ENCODE measurements at places on chromosomes 7 and 10. TPM values are rescaled to one million over a fixed set of nuclear protein-coding genes. Genes with fewer than 3 reads are reported as not detected.

DNA sequence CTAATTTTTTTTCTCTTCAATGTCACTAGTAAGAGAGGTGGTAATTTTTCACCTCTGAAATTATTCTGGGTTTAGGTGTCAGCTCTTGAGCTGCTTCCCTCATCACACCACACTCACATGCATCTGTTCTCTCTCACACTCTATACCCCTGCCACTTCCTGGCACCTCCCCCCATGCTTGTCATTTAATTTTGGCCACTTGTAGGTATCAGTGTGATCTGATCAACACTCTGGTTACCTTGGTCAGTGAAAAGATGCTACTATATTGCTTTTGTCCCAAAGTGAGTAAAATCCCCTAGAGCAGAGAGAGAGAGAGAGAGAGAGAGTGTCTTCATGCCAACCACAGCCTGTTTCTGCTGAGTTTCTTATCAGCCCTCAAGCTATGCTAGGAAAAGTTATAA, 42.5 kb downstream of the STK17A start:
- peak; percentile 60 for DNase-seq

- no peak for DNase-seq
Observed at GRCh38 chr7:12954380-12955033, 267.1 kb downstream of the ARL4A start.

GRCh38 chr10:131575877-131576276, 264.4 kb upstream of the TCERG1L start:
- DNase-seq, result no peak

- no peak for DNase-seq
Observed at GRCh38 chr10:99852481-99853213, 70.2 kb downstream of the ABCC2 start.

DNA sequence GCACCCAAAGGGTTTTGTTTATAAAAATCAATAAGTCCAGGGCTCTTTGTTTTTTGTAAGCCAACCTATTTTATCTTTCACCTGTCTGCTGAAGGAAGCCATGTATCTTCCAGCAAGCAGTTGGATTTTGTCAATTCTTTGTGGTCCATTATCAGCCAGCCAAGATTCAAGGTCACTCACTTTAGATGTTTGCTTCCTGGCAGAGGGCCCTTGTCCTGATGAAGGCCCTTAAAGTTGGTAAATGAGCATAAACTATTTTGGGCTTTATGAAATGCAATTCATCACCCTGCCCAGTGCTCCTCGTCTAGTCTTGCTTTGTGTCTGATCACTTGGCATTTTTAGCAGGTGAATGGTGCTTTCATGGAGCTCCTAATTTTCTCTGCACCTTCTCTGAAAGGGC, 1004.2 kb downstream of the GRID1 start:
- DNase-seq, result no peak

GRCh38 chr7:11726001-11726793, 105.8 kb downstream of the THSD7A start:
- DNase-seq, result no peak

GRCh38 chr10:35208949-35209613, 82.4 kb downstream of the CREM start:
- DNase-seq, result no peak

DNA sequence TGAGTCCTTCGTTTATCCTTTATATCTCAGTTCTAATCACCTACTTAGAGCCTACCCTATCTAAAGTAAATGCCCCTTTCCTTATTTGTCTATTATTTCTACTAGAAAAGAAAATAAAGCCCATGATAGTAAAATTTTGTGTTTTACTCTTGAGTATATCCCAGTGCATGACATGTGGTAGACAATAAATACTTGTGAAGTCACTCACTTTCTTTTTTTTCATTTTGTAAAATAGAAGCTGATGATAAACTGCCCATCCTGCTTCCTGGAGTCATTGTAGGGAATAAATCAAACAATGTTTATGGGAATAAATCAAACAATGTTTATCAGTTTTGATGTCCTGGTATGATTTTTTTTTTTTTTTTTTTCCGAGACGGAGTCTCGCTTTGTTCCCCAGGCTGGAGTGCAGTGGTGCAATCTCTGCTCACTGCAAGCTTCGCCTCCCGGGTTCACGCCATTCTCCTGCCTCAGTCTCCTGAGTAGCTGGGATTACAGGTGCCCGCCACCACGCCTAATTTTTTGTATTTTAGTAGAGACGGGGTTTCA, 36.1 kb downstream of the BTRC start:
- no peak for DNase-seq

GRCh38 chr7:120353171-120353570, 80.2 kb downstream of the KCND2 start:
- no peak for DNase-seq

DNA sequence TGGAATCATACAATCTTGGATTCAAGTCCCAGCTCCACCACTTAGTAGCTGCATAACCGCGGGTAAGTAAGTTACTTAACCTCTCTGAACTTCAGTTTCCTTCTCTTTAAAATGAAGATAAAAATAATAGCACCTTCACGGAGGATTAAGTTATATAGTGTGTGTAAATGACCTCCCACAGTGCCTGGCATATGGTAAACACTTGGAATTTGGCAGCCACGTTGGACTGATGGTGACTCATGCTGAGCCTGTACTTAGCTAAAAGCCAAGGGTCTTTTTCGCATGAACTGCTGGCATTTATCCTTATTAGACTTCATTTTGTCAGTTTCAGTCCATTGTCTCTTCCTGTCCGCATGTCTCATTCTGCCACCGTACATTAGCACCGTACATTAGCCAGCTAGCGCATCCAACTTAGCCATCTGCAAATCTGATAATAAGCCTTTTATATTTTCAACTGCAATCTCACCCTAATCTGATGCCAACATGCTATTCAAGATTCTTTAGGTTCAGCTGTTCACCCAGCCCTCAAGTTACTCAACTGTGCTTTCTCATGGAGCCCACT, 11.2 kb downstream of the SLC13A4 start:
- no peak for DNase-seq

- no peak for DNase-seq
Observed at GRCh38 chr7:2290877-2291276, 23.4 kb downstream of the SNX8 start.

GRCh38 chr10:31261511-31262311, 57.3 kb upstream of the ZEB1 start:
- no peak for DNase-seq

DNA sequence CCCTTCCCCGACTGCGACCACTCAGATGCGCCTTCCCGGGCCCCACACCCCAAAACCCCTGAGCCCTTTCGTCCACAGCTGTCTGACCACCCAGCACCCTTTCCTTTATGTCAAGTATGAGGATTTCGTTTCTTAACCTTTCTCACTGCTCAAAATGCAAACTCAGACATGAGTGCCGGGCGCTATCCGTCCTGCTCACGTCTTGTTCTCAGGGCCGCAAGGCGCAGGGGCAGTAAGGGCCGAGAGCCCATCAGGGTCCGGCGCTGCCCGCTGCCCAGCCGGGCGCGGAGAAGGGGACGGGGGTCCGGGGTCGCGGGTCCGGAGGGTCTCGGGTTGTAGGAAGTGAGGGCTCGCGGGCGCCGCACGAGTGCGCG, 670 bp upstream of the RBM33 start:
- no peak for DNase-seq

DNA sequence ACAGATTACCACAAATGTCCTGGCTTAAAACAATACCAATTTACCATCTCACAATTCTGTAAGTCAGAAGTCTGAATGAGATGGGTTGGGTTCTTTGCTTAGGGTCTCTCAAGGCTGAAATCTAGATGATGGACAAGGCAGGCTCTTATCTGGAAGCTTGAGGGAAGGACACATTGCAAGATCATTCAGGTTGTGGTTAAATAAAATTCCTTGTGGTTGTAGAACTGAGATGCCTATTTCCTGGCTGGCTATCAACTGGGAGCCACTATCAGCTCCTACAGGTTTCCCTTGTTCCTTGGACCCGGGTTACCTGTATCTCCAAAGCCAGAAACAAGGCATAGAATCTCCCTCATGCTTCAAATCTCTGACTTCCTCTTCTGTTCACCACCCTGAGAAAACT, 148.4 kb downstream of the MDFIC start:
- no peak for DNase-seq

DNA sequence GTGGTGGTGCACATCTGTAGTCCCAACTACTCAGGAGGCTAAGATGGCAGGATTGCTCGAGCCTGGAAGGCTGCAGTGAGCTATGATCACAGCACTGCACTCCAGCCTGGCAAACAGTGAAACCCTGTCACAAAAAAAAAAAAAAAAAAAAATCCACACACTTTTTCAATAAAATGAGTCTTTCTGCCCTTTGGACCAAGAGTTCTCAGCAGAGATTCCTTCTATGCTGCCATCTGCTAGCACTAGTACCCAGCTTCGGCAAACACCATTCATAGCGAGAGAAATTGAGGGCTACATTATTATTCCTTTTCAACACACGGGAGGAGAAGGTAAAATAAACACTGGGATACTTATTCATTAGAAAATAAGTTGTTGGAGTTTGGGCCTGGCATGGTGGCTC, 43.4 kb upstream of the CCDC7 start:
- no peak for DNase-seq

DNA sequence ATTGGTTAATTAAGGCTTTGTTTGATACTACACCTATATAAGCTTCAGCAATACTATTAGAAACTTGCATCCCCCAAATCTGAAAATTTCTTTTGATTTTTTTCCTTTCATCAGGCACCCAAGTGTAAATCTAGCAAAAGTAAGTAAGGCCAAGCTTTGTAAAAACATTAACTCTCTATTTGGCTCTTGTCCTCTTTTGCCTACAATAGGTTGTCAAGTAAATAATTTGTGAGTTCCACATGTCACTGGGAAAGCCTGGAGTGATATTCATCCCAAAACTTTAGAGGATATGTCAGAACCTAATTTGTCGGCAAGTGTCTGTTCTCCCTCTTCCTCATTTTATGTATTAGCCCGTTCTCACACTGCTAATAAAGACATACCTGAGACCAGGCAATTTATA, 492.4 kb downstream of the IPMK start:
- DNase-seq, result no peak

DNA sequence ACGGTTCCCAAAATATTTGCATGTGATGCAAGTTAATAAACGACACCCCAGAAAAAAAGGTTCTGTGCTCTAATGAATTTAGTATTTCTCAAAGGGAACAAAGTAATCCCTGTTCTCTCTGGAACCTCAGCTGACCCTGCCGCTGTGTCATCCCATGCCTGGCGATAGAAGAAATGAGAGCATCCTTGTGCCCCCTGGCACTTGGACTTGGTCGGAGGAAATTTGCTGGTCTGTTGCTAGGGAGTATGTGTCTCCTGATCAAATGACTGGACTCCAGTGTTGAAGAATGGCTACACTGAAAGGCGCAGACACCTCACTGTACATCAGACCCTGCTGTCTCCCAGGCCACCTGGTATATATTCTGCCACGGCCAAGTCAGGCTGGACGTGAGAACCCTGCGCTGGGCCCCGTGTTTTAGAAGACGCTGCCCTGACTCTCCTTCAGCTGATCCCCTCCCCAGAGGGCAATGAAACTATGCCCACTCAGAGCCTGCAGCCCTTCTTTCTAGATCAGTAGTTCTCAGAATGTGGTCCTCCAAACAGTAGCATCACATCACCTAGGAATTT, 67.2 kb downstream of the THNSL1 start:
- DNase-seq, result no peak

- DNase-seq, result peak; percentile 22
Observed at GRCh38 chr7:104643587-104644217, 315.3 kb downstream of the LHFPL3 start.

Gene SHTN1
- total RNA-seq, result 0.43 TPM

Gene EN2
- total RNA-seq, result not detected

Gene CAMK1D
- total RNA-seq, result 16.3 TPM

Gene UPK3BL1
- 4.0 TPM for total RNA-seq

Data from activated CD4-positive, alpha-beta T cell treated with anti-CD3 and anti-CD28 coated beads for 36 hours (primary cell).